T-cell (primary cell): ENCODE measurements at places on chromosomes 7 and 10. TPM values are rescaled to one million over a fixed set of nuclear protein-coding genes. Genes with fewer than 3 reads are reported as not detected.
A peak's percentile ranks its signal among the peaks of the same experiment; 100 is the strongest.

ATP6V0A4 gene
- total RNA-seq, result not detected

CYP2C19 gene
- total RNA-seq, result not detected

ST8SIA6 gene
- 1.7 TPM for total RNA-seq

PRPF18 gene
- total RNA-seq, result 28.0 TPM

HPS6 gene
- total RNA-seq, result 15.5 TPM

HPSE2 gene
- 0.19 TPM for total RNA-seq

CLEC5A gene
- not detected for total RNA-seq

MOGAT3 gene
- total RNA-seq, result not detected

HOXA7 gene
- total RNA-seq, result 0.67 TPM

SP8 gene
- not detected for total RNA-seq

HOXA13 gene
- total RNA-seq, result not detected

FKBP9 gene
- 1.9 TPM for total RNA-seq

GRCh38 chr7:139875821-139876241 lies 46.8 kb downstream of the TBXAS1 start:
- no peaks in the 10 kb centered on the region for H3K4me1 ChIP-seq
- DNase-seq, result no peak
- no peak overlapping the region for H3K27ac ChIP-seq
- no peak overlapping the region for H3K4me3 ChIP-seq
- H3K27me3 ChIP-seq, result no peaks in the 10 kb centered on the region
- no peaks in the 10 kb centered on the region for H3K36me3 ChIP-seq

- H3K4me1 ChIP-seq, result no peaks in the 10 kb centered on the region
- no peaks in the 10 kb centered on the region for H3K36me3 ChIP-seq
- no peak overlapping the region for H3K27ac ChIP-seq
- no peaks in the 10 kb centered on the region for H3K27me3 ChIP-seq
- DNase-seq, result no peak
- no peak overlapping the region for H3K4me3 ChIP-seq
These were observed 154.1 kb downstream of the DGKB start for GRCh38 chr7:14748461-14748860.

GRCh38 chr7:135742371-135742770 lies 6.2 kb downstream of the FAM180A start:
- no peak overlapping the region for H3K27ac ChIP-seq
- no peaks in the 10 kb centered on the region for H3K36me3 ChIP-seq
- H3K27me3 ChIP-seq, result peaks cover 6% of the 10 kb centered on the region
- no peak for DNase-seq

- no peaks in the 10 kb centered on the region for H3K36me3 ChIP-seq
- no peak overlapping the region for H3K4me3 ChIP-seq
- H3K27ac ChIP-seq, result no peak overlapping the region
- DNase-seq, result no peak
- no peaks in the 10 kb centered on the region for H3K27me3 ChIP-seq
These were observed 74.6 kb upstream of the PRSS58 start for GRCh38 chr7:142332421-142332820.

DNA sequence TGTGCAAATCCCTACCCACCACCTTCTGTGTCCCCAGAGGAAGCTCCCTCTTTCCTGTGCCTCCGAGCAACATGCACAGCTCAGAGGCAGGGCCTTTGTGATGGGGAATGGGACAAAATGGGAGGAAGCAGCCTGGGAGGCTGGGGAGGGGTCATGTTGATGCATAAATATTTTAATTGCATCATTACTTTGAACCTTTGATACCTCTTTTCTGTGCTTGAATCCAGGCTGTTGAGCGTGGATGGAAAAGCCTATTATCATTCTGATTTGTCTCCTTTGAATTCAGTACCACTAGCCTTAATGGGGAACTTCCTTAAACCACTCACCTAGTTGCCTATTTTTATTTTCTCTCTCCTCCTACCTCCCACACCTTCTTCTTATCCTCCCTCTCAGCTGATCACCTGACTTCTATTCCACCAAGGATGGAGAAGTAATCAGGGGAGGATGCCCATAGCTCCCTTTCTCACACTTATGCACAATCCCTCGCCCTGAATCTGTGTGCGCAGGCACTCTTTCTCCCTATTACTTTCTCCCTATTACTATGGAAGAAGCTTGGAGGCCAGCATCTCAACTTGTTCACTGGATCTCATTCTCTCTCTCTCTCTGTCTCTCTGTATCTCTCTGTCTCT lies 78.5 kb downstream of the SEC61G start:
- no peak for DNase-seq
- no peaks in the 10 kb centered on the region for H3K27me3 ChIP-seq
- no peak overlapping the region for H3K4me3 ChIP-seq
- H3K27ac ChIP-seq, result no peak overlapping the region

GRCh38 chr10:55668326-55668922 lies 692.6 kb downstream of the ZWINT start:
- DNase-seq, result no peak
- no peaks in the 10 kb centered on the region for H3K36me3 ChIP-seq
- no peaks in the 10 kb centered on the region for H3K4me1 ChIP-seq
- no peak overlapping the region for H3K4me3 ChIP-seq
- H3K27me3 ChIP-seq, result no peaks in the 10 kb centered on the region
- H3K27ac ChIP-seq, result no peak overlapping the region

DNA sequence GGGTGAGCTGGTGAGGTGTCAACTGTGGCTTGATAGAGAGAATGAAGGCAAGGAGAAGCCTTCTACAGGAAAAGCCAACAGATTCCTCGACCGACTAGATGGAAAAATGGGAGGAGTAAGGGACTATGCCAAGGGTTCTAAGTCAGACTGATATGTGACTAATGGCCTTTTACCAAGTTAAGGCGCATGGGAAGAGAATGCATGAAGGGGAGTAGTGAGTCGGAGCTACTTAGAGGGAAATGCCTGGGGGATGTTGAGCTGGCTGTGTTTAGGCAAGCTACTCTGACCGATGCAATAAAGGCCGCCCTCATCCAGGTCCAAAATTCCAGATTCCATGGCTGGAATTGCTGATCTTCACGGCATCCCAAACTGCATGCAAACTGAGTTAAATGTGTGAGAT lies 48.2 kb downstream of the APBB1IP start:
- peak overlapping the region; percentile 91 for H3K27ac ChIP-seq
- peaks cover 67% of the 10 kb centered on the region for H3K4me1 ChIP-seq
- peaks cover 10% of the 10 kb centered on the region for H3K36me3 ChIP-seq

- H3K4me1 ChIP-seq, result no peaks in the 10 kb centered on the region
- H3K27ac ChIP-seq, result no peak overlapping the region
- peaks cover 5% of the 10 kb centered on the region for H3K36me3 ChIP-seq
- H3K4me3 ChIP-seq, result no peak overlapping the region
- no peaks in the 10 kb centered on the region for H3K27me3 ChIP-seq
These were observed 44.7 kb upstream of the SUN1 start for GRCh38 chr7:787332-788240.

GRCh38 chr7:8365499-8366110 lies 67.8 kb upstream of the NXPH1 start:
- no peaks in the 10 kb centered on the region for H3K27me3 ChIP-seq
- H3K4me1 ChIP-seq, result no peaks in the 10 kb centered on the region
- no peak overlapping the region for H3K4me3 ChIP-seq
- DNase-seq, result no peak
- H3K36me3 ChIP-seq, result no peaks in the 10 kb centered on the region

DNA sequence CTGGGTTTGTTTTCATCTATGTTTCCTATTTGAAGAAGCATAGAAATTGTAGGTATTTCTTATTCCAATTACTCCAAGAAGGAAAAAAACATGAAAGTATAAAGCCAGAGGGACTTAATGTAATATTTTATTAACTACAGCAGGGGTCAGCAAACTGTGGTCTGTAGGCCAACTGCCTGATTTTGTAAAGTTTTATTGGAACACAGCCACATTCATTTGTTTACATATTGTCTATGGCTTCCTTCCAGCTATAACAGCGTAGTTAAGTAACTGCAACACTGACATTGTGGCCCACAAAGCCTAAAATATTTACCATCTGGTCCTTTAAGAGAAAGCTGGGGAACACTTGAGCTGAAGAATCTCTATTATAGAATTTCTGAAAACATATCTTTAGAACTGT lies 306.2 kb downstream of the BICC1 start:
- no peaks in the 10 kb centered on the region for H3K27me3 ChIP-seq
- no peak for DNase-seq
- no peak overlapping the region for H3K4me3 ChIP-seq

- no peaks in the 10 kb centered on the region for H3K4me1 ChIP-seq
- DNase-seq, result no peak
- H3K4me3 ChIP-seq, result no peak overlapping the region
- H3K36me3 ChIP-seq, result no peaks in the 10 kb centered on the region
These were observed 204.7 kb downstream of the FGFR2 start for GRCh38 chr10:121393522-121393921.

- H3K27me3 ChIP-seq, result no peaks in the 10 kb centered on the region
- no peak overlapping the region for H3K4me3 ChIP-seq
These were observed 26.2 kb upstream of the RASGEF1A start for GRCh38 chr10:43292755-43293676.

DNA sequence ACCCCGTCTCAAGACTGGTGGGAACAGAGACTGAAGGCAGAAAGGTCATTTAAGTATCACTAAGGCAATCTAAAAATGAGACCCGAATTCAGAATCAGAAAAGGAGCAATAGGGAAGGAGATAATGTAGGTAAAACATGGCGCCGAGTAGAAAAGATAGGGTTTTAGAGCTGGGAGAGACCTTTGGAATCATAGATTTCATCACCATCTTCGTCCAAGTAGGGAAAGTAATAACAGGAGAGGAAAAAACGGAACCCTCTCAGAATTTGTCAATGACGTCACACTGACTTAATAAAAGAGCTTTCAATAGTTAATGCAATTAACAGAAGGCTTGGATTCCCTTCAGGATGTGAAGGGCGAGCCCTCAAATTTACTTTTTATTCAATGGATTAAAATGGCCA lies 1.0 kb upstream of the UBN2 start:
- peaks cover 5% of the 10 kb centered on the region for H3K27me3 ChIP-seq
- no peak overlapping the region for H3K27ac ChIP-seq
- no peak overlapping the region for H3K4me3 ChIP-seq
- DNase-seq, result no peak
- H3K36me3 ChIP-seq, result no peaks in the 10 kb centered on the region

GRCh38 chr7:38905056-38905759 lies 3.8 kb downstream of the VPS41 start:
- no peak for DNase-seq
- peaks cover 6% of the 10 kb centered on the region for H3K4me1 ChIP-seq

DNA sequence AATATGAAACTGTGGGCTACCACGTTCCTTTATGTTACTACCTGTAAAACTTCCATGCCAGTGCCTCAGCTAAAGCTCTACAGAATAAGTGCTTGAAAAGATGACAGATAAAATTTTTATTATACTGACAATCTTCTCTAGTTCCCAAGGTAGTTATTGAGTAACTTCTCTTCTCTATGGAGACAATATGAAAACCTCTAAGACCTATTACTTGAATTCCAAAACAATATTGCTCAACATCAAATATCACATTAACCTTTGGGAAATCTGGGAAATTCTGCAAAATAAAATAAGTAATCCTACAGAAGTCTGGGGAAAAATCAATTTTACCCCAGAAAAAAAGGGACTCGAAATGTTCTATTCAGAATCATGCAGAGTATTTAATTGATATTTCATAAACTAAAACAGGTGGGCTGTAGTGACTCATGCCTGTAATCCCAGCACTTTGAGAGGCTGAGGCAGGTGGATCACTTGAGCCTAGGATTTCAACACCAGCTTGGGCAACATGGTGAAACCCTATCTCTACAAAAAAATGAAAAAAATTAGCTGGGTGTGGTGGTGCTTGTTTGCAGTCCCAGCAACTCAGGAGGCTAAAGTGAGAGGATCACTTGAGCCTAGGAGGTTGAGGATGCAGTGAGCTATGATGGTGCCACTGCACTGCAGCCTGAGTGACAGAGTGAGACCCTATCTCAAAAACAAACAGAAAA lies 23.8 kb upstream of the ANK3 start:
- no peak overlapping the region for H3K4me3 ChIP-seq
- no peaks in the 10 kb centered on the region for H3K36me3 ChIP-seq
- no peak overlapping the region for H3K27ac ChIP-seq
- DNase-seq, result no peak
- H3K4me1 ChIP-seq, result no peaks in the 10 kb centered on the region
